ENCODE measurements at places on chromosomes 16 and 17.

- peaks cover 7% of the 10 kb centered on the region for H3K4me1 ChIP-seq
- H3K4me3 ChIP-seq, result no peak overlapping the region
- H3K27ac ChIP-seq, result no peak overlapping the region
These were observed 123.8 kb downstream of the FTO start for GRCh38 chr16:53827741-53828140.

GRCh38 chr16:630815-631405 is at the start of gene WFIKKN1:
WFIKKN1 (plus strand) TSS chr16:630985; CDS start chr16:631254, 269 bp downstream.
- no peak within 1 kb of the TSS for H3K4me3 ChIP-seq
- peaks cover 9% of the 10 kb centered on the region for H3K4me1 ChIP-seq
- H3K27me3 ChIP-seq, result no peaks in the 10 kb centered on the region
- peaks cover 10% of the 10 kb centered on the region for H3K36me3 ChIP-seq

DNA sequence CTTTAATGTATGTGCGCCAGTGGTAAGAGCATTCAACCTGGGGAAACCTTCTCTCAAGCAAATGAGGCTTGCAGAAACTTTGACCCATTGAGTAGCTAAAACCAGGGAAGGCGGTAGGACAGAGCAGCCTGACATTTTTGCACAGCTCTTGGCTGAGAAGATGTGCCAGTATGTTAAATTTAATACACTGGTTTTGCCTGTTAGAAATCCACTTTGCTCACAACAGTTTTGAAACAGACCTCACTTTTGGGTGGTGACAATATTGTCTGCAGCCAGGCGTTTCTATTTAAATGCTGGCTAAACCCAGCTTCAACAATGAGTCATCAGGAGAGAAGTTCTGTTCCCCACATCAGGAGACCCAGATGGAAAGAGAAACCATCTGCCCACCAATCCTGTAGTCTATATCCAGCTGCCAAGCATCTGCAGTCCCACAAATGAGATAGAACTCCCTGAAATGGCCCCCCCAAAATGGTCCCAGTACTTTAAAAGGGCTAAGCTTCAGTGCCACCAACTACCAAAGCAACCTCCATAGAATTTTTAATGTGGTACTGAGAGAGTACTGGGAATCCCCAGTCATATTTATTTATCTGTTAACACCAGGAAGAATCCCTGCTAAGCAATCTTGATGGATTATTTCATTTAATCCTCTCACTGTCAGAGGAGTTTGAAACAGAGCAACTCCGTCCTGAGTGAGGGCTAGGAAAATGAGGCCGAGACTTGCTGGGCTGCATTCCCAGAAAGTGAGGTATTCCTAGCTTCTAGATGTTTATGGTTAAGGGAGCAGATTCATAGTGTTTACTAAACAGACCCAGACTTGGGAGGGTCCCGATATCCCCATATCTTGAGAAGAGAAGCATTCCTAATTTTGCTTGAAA is 29.0 kb upstream of the CLEC3A start:
- no peak for DNase-seq
- no peak overlapping the region for H3K4me3 ChIP-seq
- H3K27ac ChIP-seq, result no peak overlapping the region
- H3K27me3 ChIP-seq, result peaks cover 5% of the 10 kb centered on the region
- H3K36me3 ChIP-seq, result no peaks in the 10 kb centered on the region

DNA sequence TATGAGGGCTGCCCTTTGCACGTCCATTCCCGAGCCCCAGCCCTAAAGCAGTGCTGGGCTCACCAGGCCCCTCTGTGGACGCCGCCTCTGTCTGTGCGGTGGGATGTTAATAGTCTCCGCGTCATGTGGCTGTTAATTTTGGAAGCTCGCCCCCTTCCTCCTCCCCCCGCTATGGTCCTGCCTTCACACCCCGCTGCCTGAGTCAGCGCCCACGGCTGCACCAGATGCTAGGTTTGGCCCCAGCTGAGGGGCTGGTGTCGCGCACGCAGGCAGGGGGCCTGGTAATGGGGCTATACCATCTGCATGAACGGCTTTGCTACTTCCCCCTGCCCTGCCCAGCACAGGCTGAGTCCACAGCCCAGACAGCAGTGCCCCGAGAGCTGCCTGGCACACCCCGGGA is 4.1 kb upstream of the SSTR5 start:
- H3K27me3 ChIP-seq, result peaks cover 67% of the 10 kb centered on the region
- DNase-seq, result no peak
- no peak overlapping the region for H3K27ac ChIP-seq
- H3K4me1 ChIP-seq, result no peaks in the 10 kb centered on the region
- H3K4me3 ChIP-seq, result no peak overlapping the region
- peaks cover 3% of the 10 kb centered on the region for H3K36me3 ChIP-seq

GRCh38 chr16:69105501-69106361 is at the start of gene HAS3:
HAS3 (plus strand) TSS chr16:69105653; CDS start chr16:69109396, 3,743 bp downstream.
- DNase-seq, result peak; percentile 31
- no peak within 1 kb of the TSS for H3K27ac ChIP-seq
- peaks cover 35% of the 10 kb centered on the region for H3K27me3 ChIP-seq
- peak within 1 kb of the TSS; percentile 91 for H3K4me3 ChIP-seq
- peaks cover 22% of the 10 kb centered on the region for H3K4me1 ChIP-seq
- no peaks in the 10 kb centered on the region for H3K36me3 ChIP-seq

- no peak for DNase-seq
- no peak within 1 kb of the TSS for H3K27ac ChIP-seq
These were observed at the start of gene CARD14 for GRCh38 chr17:80169784-80170500. CARD14 (plus strand) TSS chr17:80170030; CDS start chr17:80181439, 11,409 bp downstream.

All from naive thymus-derived CD8-positive, alpha-beta T cell (primary cell).